NCI-H1105 treated with DMSO at 0.1 percent for 48 hours (cell line): ENCODE measurements at places on chromosomes 12 and 14.

GRCh38 chr14:65808390-65808789 is 395.9 kb downstream of the FUT8 start:
- no peak for DNase-seq

DNA sequence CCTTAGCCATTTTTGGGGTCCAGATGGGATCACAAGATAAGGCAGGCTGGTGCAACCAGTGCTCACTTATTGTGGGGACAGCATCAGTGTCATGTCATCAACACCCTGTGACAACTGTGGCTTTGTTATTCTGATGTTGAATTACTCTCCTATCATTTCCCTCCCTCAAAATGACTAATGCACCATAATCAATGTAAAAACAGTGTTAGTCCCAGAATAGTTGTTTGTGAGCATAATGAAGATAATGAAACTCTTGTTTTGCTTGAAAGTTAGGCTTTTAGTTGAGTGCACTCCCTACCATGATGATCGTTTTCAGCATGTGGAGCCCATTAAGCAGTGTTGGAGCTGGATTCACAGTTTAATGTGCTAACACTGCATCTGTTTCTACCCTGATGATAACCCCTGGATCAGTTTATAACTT is 151.4 kb downstream of the TMTC2 start:
- no peak for DNase-seq

- DNase-seq = no peak
Measured at GRCh38 chr14:80049055-80049454, 162.2 kb downstream of the DIO2 start.

GRCh38 chr14:23137813-23138535 is 18.9 kb upstream of the CEBPE start:
- no peak for DNase-seq

- no peak for DNase-seq
Measured at GRCh38 chr12:119475650-119476049, 117.9 kb upstream of the TMEM233 start.

- DNase-seq = no peak
Measured at GRCh38 chr12:93868771-93869170, 191.6 kb downstream of the CRADD start.

DNA sequence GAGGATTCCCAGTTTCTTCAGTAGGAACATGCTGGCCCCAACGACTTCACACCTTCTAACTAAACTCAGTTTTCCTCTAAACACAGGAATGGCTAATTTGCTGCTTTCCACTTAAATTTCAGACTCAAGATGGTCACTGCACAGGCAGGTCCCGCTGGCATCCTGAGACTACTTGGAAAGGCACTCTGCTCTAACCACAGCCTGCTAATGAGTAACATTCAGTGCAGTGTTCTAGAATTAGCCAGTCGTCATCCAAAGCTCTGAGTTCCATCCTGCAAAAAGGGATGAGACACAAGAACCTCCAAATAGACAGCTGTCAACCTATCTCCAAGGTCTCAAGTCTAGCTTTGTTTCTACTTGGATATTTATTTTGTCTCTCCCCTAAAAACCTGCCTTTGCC is 6.0 kb downstream of the CCDC92 start:
- DNase-seq = no peak

GRCh38 chr12:52740584-52740983 is 36.6 kb downstream of the KRT76 start:
- peak; percentile 70 for DNase-seq

DNA sequence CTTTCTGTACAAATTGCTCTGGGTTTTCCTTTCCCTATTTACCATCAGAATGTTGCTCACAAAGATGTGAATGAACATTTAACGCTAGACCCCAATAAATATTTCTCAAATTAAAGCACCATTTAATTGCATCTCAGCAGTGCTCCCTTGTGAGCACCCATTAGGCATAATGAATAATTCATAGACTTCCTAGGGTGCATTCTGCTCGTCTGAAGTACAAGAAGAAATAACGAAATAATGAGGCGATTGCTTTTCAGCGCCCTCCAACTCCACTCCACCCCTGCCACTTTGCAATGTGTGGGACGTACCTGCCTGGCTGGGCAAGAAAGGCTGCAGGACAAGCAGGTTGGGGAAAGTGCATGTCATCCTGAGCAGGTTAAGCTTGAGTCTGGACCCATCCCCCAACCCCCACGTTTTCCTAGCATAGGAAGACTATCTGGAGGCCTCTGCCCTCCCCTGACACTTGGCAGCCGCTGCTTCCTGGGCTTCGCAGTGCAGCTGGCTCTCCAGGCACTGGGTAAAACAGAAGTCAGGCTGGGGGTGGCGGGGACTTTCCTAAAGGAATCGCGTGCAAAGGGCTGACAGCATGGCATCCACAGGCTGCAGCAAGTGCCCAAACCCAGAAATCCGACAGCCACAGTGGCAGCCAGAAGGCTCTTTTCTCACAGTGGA is 253.7 kb downstream of the DUSP6 start:
- peak; percentile 86 for DNase-seq

DNA sequence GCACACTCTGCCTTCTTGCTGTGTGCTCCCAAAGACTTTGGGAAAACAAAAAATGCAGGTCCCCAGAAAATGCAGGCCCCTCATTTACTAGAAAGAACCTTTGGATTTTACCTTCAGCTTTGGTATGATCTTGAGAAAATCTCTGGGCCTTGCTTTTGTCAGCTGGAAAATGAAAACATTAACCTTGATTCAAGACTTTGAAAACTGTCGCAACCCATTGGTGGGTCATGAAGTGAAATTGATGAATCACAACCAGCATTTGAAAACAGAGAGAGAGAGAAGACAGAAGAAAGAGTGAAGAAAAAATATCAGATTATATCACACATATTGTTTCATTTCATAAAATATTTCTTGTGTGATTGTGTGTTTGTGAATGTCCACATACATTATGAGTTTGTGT is 322.5 kb downstream of the ZFP36L1 start:
- no peak for DNase-seq

- no peak for DNase-seq
Measured at GRCh38 chr14:67487937-67488893, at the start of gene TMEM229B. Gene TMEM229B, minus strand, starts transcription at chr14:67488721. Its CDS starts 14,798 bp downstream, at chr14:67473923.

DNA sequence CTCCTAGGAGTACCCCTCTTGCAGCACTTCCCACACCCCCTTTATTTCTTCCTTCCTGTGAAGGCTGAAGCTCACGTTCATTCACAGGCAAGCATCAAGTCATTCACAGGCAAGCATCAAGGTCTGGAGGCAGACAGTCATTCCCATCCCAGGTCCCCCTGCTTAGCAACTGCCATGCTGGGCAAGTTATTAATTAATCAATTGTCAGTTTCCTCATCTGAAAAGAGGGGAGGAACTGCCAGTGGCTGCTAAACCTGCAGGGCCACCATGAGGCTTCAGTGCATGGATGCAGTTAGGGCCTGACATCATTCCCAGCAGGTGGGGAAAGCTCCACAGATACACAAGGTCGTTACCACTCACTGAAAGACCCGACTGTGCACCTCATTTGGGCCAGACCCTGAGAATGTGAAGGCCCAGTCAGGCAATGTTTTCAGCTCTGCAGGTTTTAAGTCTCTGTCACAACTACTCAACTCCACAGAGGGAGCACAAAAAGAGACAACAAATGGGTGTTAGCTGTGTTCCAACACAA is 85.0 kb upstream of the GPR68 start:
- no peak for DNase-seq

- DNase-seq = no peak
Measured at GRCh38 chr12:85092814-85093370, 56.7 kb downstream of the LRRIQ1 start.
